ENCODE measurements at places on chromosomes 7 and 10.

DNA sequence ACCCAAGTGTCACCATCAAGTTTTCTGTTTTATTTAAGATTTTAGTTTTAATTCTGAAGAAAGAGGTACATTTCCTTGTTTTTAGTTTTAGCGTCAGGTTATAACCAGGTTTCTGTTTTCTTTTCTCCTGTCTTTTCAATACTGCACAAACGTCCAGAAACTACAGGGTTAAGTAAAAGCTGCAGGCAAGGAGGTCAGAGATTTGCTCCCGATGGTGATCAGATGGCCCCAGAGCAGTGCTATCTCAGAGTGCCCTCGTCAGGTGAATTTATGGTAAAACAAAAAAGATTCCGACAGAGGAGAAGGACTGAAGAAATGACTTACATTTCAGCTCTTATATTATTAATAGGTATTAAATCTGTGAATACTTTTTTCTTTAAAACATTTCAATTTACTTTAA is 128.2 kb downstream of the STRA8 start:
- DNase-seq, result no peak

DNA sequence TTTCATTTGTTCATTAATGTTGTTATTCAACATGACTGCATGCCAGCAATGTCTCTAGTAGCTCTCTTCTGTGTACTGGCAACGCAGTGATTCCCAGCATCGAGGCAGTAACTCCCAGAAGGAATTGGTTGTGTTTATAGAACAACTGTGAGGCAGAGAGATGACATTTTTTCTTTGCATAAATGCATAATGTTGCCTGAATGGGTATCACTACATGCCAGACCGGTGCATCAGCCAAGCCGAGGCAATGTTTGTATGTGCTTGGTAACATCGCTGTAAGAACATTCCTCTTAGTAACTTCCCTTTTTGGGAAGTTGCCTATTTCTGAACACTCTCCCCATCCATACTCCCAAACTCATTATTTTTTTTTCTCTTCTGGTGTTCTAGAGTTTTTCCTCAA is 182.9 kb downstream of the HTR7 start:
- DNase-seq, result no peak

- no peak for DNase-seq
Observed at GRCh38 chr7:135601182-135601581, 43.5 kb downstream of the NUP205 start.

DNA sequence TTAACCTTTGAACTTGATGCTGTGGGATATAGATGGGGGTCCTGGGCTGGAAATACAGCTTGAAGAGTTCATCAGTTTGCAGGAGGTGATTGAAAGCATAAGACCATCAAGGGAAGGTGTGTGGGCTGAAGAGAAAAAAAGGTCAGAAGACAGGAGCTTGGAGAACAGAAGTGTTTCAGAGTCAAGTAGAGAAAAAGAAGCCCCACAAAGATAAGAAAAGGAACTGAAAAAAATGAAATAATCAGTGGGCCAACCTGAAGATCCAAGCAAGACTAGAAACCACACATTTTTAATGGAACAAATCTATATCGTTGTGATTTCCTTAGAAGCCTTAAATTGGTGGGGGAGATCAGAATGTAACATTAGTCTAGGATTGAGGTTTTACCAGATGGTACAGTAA is 22.5 kb downstream of the ZEB1 start:
- no peak for DNase-seq

- DNase-seq, result no peak
Observed at GRCh38 chr10:110212119-110213006, 5.0 kb downstream of the MXI1 start.

DNA sequence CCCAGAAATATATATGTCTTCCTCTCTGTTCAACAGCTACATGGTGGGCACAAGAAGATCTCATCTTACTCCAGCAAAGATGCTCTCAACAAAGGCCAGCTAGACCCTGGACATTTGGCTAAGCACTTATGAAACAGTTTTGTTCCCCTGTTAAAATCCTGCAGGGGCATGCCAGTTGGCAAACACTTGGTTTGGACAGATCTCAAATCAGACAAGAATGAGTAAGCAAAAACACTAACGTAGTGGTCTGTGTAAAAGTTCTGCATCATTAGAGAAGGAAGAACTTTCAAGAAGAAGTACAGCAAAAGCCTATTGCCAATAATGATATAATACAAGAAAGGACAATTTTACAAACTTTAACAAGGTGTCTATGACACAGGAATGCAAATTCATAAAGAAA is 125.6 kb downstream of the CALN1 start:
- no peak for DNase-seq

- no peak for DNase-seq
Observed at GRCh38 chr10:77741746-77742145, 104.1 kb upstream of the KCNMA1 start.

DNA sequence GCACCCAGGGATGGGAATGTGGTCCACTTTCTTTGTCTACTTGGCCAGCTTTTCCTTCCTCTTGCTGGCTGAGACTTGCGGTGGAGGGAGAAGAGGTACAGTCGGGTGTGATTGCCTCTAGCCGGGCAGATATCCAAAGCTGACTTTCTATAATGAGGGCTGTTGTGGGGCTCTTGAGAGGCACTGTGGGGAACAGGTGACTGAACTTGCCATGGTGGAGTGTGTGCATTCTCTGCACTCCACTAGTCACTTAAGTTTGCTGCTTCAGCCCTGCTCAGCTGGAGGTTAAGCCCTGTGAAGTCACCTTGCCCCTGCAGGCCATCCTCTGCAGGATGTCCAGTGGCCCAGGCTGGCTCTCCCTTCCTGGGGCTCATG is 116.6 kb downstream of the AOAH start:
- DNase-seq, result no peak

DNA sequence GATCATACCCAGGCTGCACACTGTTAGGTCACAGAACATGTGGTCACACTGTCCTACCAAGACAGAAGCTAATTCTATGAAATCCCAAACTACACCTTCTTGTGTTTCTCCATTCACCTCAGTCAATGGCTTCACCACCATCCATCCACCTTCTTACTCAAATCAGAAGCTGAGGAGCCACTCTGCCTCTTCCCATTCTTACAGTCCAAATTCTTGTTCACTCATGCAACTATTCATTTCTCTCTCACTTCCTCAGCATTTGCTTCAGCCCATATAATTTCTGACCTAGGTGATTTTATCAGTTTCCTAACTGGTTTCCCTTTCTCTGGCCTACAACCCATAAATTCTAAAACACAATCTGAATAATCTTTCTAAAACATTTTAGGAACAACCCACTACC is 229.2 kb downstream of the LRRN3 start:
- DNase-seq, result no peak

DNA sequence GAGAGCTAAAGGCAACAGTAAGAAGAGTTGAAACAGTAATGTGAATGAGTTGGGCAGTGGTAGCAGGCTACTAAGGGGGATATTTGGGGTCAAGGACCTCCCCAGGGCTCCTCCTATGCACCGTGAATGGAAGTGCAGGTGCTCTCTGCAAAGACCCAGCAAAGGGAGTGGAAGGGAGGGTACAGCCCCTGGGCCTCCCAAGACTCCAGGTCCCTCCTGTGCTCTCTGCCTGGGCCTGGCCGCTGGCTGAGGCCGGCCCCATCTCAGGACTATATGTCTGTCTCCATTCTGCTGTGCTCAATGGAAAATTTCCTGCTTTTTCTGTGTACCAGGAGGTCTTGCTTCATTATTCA is 372.1 kb upstream of the MKI67 start:
- no peak for DNase-seq

- no peak for DNase-seq
Observed at GRCh38 chr7:25559581-25560367, 331.5 kb upstream of the NPVF start.

GRCh38 chr7:5143935-5144903 is 45.8 kb upstream of the WIPI2 start:
- DNase-seq, result no peak

DNA sequence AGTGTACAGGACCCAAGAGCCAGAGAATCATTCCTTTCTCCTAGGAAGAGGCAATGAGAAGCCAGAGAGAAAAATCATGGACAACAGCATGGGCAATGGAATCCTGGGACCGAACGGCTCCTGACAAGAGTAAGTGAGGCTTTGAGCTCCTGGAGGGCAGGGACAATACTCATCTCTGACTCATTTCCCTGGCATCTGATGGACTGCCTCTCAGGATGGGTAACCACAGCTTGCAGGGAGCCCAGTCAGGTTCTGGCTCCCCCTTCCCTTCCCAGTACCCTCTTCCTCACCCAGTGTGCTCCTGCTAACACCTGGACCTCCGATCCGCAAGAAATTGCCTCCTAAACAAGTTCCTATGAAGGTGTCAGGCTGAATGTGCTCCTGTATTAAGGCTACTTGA is 51.2 kb upstream of the SORCS3 start:
- no peak for DNase-seq

- peak; percentile 41 for DNase-seq
Observed at GRCh38 chr7:28078036-28078901, 102.3 kb downstream of the JAZF1 start.

DNA sequence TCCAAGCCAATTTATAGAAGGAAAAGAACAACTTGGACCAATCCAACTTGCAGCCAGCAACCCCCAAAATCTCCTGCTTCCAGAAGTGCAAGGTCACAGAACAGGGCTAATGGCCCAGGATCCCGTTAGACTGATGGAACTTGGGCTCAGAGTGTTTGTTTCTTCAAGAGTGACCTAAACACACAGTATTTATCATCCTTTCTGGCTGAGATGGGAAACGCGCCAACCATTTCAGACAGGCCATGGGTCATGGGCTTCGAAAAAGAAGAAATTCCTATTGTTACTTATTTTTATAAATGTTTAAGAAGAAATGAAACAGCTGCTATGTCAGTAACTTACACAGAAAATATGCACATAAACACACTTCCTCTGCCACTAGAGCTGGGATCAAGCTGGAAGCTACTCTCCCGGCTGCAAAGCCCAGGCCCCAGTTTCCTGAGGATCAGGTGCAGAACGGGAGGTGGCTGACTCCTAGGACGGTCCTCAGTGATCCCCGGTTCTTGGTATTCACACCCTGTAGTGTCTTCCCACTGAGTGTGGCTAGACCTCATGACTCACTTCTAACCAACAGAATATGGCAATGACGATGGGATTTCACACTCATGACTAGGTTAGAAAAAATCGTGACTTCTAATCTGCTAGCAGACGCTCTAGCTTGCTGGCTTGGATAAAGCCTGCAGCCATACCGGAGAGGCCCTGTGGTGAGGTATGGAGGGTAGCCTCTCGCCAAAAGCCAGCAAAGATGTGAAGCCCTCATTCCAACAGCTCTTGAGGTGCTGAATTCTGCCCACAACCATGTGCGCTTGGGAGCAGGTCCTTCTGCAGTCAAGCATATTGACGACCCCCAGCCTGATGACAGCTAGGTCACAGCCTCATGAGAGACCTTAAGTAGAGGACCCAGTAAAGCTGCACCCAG is 60.2 kb downstream of the CHST15 start:
- DNase-seq, result no peak

DNA sequence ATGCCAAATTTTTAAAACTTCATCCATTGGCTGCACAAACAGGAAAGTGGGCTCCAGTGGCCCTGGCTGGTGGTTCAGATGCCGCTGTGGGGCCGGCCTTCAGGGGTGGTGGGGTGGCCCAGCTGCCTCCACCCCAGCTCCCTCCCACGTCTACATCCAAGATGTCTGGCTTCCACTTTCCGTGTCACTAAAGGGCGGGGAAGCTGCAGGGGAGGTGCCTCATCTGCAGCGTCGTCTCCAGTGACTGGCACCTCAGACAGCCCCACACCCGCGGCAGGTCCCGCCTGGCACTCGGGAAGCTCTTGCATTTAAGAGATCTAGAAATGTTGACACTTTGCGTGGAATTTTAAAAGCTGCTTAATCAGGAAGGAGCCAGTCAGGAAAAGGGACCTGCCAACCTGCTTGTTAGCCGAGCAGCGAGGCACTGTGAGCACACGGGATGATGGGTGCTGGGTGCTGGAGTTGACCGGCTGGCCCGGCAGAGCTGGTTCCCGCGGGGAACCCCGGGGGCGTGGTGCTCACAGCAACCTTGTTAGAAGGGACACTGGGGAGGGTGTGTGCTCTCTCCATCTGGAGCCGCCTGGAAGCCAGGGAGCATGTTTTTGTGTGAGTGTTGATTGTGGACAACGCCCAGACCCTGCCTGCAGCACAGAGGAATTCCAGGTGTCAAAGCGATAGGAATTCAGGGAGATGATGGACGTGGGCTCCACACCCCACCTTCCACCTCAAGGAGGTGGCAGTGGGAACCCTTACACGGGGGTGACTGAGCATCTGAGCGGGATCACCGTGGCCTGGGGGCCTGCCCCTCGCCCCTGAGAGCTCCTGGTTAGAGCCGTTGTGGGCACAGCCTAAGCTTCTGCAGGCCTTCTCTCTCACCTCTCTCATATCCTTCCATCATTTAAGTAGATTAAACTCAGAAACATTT is 320.5 kb downstream of the PTPRN2 start:
- DNase-seq, result no peak

GRCh38 chr10:21337171-21337792 is 188.2 kb downstream of the SKIDA1 start:
- no peak for DNase-seq

DNA sequence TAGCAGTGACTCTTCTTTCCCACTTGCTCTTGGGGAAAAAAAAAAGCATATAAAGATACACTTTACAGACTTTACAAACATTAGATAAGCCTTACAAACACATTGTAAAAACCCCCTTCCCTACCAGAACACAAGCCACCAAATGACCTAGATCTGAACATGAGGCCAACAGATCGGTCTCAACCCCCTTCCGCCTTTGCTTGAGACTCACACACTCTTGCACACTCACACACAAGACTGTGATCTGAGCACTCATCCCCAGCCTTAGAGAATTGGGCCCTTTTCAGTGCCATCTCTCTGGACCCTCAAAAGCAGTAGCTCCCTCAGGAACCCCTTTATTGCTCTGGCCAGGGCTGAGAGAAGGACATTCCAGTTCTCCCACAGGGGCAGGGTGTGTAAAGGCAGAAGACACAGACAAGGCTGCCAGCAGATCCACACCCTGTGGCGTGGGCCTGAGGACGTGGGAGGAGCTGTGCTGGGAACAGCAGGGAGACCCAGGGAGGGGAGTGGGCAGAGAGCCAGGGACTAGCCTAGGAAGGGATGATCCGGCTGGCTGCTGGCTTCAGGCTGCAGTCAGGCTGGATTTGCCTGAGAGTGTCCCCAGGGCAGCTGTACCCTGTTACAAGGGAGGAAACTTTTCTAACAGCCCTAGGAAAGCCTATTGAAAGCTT is 206.7 kb downstream of the KIAA1217 start:
- no peak for DNase-seq

- peak; percentile 73 for DNase-seq
Observed at GRCh38 chr10:120336911-120337540, 120.0 kb upstream of the PLPP4 start.

GRCh38 chr7:134089446-134089845 is 37.7 kb upstream of the LRGUK start:
- no peak for DNase-seq

GRCh38 chr7:94325122-94325475 is 69.6 kb upstream of the COL1A2 start:
- DNase-seq, result no peak

GRCh38 chr7:138690495-138690894 is 10.7 kb downstream of the SVOPL start:
- no peak for DNase-seq

GRCh38 chr7:115410972-115411686 is 489.2 kb downstream of the MDFIC start:
- no peak for DNase-seq
